Choroid plexus epithelial cell (primary cell): ENCODE measurements at places on chromosomes 5 and 9.

GRCh38 chr9:134407121-134407779 is 81.0 kb downstream of the RXRA start:
- peak; percentile 90 for DNase-seq

DNA sequence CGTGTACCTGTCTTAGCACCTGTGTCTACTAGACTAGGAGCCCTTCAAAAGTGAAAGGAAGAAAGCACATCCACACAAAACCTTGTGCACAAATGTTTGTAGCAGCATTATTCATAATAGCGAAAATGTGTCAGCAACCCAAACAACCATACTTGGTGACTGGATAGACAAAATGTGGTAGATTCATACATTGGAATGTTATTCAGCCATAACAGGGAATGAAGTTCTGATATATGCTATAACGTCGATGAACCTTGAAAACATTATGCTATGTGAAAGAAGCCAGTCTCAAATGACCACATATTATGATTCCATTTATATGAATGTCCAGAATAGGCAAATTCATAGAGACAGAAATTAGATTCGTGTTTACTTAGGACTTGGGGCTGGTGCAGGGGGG is 57.8 kb upstream of the LARP1 start:
- DNase-seq: no peak

- no peak for DNase-seq
These were observed 42.5 kb downstream of the SLIT3 start for GRCh38 chr5:169258372-169259000.

DNA sequence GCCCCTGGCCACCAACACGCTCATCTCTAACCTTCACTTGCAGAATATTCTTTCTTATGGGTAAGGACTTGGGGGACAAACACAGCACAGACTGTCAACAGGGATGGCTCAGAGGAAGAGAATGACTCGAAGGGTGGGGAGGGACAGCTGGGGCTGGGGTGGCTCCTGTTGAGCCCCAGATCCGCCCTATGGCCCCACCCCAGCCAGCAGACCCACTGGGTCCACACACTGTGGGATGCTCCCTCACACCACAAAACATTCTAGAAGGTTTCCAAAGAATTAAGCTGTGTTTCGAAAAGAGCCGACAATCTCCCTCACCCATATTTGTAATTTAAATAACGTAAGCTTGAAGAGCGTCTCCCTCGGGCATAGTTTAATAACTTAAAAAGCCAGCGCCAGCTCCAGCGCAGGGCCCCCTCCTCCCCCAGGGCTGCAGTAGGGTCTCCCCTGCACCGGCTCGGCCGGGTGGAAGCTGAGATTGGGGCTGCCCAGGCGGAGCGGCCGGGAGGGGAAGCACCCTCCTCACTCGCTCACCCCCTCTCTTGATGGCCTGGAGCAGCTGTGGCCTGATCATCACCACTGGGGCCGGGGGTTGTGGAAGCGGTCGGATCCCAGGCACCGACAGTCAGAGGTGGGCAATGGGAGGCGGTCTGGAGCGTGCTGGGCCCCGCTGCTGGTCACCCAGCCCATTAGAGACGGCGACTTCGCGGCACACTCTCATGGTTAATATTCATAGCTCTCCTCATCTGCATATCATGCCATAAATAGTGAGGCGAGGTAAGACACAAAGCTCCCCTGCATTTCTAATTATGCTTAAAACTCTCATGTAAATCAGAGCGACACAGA is 37.6 kb downstream of the NACC2 start:
- DNase-seq: no peak

DNA sequence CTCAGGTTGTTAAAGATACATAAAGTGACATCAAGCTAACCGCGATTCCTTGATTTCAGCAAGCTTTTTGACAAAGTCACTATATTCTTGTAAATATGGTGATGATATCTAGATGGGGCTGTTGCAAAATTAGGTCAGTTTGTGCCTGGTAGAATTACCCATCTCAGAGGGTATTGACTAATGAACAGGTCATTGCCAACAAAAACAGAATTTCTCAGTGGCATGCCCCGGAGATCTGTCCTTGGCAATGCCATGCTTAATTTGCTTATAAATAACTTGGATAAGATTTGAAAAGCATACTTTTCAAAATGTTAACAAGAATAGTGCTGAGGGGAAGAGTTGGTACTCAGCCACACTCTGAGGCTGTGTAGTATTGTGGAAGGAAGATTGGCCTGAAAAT is 783.3 kb upstream of the SEMA6A start:
- DNase-seq: no peak

- DNase-seq: no peak
These were observed 3.4 kb downstream of the LRRC70 start for GRCh38 chr5:62581836-62582597.

- no peak for DNase-seq
These were observed 260.7 kb upstream of the RIOK2 start for GRCh38 chr5:97443740-97444139.

- no peak for DNase-seq
These were observed 23.9 kb upstream of the IL7R start for GRCh38 chr5:35832762-35833161.

DNA sequence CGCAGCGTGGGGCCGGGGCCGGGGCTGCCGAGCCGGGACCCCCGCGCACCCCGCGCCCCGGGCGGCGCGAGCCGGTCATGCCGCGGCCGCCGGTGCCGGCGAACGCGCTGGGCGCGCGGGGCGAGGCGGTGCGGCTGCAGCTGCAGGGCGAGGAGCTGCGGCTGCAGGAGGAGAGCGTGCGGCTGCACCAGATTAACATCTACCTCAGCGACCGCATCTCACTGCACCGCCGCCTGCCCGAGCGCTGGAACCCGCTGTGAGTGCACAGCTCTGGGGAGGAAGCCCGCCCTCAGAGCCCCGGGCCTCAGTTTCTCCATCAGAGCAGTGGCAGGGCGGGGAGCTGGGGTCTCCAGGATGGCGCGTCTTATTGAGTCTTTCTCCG is 335 bp downstream of the GALNT12 start:
- no peak for DNase-seq

DNA sequence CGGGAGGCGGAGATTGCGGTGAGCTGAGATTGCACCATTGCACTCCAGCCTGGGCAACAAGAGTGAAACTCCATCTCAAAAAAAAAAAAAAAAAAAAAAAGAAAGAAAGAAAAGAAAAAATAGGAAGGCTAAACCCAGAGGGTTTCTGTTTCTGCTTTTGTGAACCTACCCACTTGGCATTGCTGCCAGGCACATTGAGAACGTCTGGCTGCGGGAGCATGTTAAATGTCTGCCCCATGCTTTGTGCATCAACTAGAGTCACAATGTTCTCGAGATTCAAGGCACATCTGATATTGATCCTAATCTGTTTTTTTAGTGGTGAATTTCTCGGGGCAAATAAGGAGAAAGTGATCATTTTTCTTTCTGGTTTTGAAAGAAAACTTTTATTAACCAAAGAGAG is 2.8 kb downstream of the SLC25A25 start:
- DNase-seq: no peak

- DNase-seq: peak; percentile 16
These were observed 100.5 kb upstream of the GNAQ start for GRCh38 chr9:78131969-78132700.

DNA sequence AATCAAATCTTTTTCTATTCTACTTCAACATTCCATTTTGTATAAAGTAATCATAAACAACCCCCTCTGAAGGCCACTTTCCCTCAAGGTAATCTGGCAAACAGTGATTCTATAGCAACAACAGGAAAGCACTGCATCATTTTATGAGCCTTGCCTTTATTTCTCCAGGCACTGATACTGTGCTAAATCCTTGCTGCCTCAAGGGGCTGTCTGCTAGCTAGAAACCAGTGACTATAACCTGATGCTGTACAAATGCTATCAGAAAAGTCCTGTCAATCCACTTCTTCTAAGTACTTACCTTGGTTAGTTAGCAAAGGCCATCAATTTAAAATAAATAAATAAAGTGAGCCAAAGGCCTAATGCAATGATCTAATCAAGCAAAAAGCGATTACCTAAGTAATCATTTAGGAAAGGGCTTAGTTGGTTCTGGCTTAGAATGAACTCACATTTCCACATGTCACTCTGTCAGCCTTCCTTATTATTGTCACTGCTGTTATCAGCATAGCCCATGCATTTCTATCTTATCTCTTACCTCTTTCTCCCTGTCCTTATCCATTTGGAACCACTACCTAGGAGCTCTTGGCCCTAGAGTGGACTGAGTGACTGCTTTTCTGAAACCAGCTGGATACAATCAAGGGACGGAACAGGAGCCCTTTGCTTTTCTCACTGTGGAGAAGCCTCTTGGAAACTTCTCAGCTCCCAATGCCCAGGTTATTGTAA is 246.1 kb upstream of the MEF2C start:
- no peak for DNase-seq

DNA sequence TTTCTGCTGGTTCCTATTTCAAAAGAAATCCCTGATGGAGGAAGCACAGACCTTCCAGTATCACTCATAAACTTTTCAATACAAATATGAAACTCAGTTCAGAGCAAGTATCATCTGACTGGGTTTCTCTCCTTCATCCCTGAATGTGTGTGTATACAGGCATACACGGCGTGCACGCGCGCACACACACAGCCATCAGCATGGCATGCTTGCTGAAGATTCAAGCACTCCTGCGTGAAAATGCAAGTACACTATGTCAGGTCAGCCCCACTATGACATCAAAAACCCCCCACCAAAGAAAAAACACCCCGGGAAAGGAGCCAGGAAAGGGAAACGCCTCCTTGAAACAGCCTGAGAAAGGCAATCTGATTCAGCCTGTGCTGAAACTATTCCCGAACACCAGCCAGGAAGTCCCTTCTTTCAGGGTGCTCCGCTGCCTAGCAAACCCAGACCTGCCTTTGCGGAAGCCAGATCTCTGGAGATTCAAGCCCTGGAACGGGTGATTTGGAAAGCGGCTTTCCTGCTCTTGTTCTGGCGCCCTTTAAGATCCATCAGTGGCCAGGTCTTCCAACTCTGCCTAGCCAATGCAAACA is 831 bp downstream of the KLHL3 start:
- peak; percentile 52 for DNase-seq

GRCh38 chr9:131465401-131465800 is 37.3 kb upstream of the POMT1 start:
- no peak for DNase-seq

GRCh38 chr5:54870271-54870670 is 115.1 kb downstream of the ESM1 start:
- DNase-seq: no peak

DNA sequence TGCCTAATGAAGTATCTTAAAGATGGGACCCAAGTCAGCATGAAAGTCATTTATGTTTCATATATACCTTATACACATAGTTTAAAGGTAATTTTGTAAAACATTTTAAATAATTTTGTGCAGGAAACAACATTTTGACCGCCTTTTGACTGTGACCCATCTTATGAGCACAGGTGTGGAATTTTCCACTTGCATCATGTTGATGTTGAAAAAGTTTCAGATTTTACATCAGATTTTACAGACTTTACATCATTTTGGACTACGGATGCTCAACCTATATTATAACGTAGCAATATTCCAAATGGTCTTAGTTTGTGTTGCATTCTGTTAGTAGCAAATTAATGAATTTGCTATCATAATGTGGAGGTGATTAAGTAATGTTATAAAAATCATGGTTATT is 21.7 kb upstream of the FAM120AOS start:
- no peak for DNase-seq

DNA sequence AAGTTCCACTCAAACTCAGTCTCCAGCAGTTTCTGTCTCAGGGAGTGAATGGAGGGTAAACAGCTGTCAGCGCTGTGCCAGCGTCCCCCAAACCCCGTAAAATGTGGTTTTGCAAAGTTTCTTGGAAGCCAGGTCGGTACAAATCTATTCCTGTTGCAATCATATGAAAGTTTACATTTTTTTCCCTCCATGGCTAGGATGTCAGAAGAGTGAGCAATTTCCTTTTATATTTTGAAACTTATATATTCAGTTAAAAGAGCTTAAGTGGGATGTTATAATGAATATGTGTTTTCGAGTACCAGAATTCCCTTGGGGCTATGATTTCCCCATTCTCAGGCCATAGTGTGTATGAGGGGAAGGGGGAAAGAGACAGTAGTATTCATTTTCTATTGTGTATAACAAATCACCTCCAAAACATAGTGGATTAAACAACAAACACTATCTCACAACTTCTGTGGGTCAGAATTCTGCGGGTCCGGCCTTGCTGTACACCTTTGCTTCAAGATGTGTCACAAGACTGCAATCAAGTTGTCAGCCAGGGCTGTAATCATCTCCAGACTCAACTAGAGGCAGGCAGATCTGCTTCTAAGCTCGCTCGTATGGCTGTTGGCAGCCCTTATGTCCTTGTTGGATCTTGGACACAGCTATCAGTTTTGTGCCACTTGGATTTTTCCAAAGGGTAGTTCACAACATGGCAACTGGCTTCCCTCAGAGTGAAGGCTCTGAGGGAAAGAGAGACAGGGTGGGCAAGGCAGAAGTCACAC is 107.4 kb downstream of the SNX18 start:
- DNase-seq: peak; percentile 75

GRCh38 chr9:87275047-87275725 is 222.5 kb upstream of the DAPK1 start:
- no peak for DNase-seq

DNA sequence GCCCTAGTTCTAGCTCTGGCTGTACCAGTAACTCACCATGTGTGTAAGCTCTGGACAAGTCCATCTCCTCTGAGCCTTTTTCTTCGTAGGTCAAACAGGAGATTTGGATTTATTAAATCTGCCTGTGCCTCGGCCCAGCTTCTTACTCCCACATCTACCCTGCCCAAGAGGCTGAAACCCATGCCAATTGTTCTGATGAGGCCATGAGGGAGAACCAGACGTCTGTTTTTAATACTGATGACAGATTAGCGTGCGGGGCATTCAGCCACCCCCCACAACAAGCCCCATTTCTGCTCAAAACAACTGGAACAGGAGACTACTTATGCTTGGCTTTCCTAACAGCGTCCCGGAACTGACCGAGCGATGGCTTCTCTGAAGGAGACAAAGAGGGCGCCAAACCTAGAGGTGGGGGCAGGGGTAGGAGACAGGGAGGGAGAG is 81.2 kb upstream of the TRIM32 start:
- no peak for DNase-seq

DNA sequence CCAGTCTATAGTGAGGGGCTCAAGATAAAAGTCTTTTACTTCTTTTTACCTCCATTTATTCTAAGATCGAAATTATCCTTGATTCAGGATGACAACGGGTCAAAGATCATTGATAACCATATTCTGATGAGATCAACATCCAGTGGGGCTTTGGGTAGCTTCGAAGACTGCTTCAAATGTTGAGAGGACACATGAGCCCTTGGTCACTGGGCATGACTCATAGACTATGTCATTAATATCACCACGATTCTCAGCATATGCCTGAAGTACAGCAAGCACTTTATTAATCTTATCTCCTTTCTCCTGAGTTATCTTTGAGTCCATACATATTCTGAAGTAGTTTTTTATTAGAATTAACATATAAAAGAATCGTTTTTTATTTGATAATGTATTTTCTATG is 117.1 kb upstream of the DAB2 start:
- DNase-seq: no peak

DNA sequence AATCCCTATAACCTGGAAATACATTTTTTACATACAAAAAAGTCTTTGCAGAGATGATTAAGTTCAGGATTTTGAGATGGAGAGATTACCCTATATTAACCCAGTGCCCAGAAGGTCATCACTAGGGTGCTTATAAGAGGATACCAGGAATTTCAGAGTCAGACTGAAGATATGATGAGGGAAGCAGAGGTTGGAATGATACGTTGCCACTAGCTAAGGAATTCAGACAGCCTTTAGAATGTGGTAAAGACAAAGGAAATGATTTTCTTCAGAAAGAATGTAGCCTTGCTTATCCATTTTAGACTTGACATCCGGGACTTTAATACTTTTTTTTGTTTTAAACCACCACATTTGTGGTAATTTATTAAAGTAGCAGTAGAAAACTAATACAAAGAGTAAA is 2176.8 kb upstream of the C9orf72 start:
- DNase-seq: peak; percentile 74
